ENCODE measurements at places on chromosomes 11 and 22. TPM values are rescaled to one million over a fixed set of nuclear protein-coding genes. Genes with fewer than 3 reads are reported as not detected.
A peak's percentile ranks its signal among the peaks of the same experiment; 100 is the strongest.

GRCh38 chr22:49240016-49240380 lies 587.7 kb downstream of the BRD1 start:
- H3K36me3 ChIP-seq, result no peaks in the 10 kb centered on the region
- DNase-seq, result no peak
- H3K4me1 ChIP-seq, result no peaks in the 10 kb centered on the region
- H3K27me3 ChIP-seq, result no peaks in the 10 kb centered on the region
- no peak overlapping the region for H3K4me3 ChIP-seq
- no peak overlapping the region for H3K27ac ChIP-seq

GRCh38 chr22:44693145-44693544 lies 8.9 kb upstream of the PRR5 start:
- no peak overlapping the region for H3K4me3 ChIP-seq
- no peaks in the 10 kb centered on the region for H3K4me1 ChIP-seq
- H3K27ac ChIP-seq, result no peak overlapping the region
- no peaks in the 10 kb centered on the region for H3K27me3 ChIP-seq

DNA sequence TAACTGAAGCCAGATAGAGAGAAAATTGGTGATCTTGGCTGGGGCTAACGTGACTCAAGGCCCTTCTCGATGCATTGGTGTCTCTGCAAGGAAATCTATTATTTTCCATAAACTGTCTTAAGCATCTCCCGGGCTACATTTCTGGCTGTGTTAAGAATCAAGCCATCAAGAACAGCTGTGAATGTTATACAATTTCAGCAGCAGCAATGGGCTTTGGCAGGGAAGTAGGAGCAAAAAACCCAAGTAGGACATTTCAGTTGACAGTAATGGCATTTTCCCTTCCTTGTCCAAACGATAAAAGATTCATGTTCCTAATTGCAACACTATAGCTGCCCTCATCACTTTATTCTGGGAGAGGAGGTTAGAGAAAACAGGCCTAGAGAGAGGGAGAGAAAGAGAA lies 335.0 kb downstream of the CADM1 start:
- no peak overlapping the region for H3K4me3 ChIP-seq
- H3K27ac ChIP-seq, result no peak overlapping the region
- no peaks in the 10 kb centered on the region for H3K27me3 ChIP-seq
- H3K4me1 ChIP-seq, result no peaks in the 10 kb centered on the region
- H3K36me3 ChIP-seq, result peaks cover 6% of the 10 kb centered on the region

- no peak for DNase-seq
- no peak overlapping the region for H3K27ac ChIP-seq
- H3K27me3 ChIP-seq, result no peaks in the 10 kb centered on the region
- no peak overlapping the region for H3K4me3 ChIP-seq
- peaks cover 27% of the 10 kb centered on the region for H3K4me1 ChIP-seq
Observed at GRCh38 chr11:64244107-64244506, 2.6 kb downstream of the PPP1R14B start.

DNA sequence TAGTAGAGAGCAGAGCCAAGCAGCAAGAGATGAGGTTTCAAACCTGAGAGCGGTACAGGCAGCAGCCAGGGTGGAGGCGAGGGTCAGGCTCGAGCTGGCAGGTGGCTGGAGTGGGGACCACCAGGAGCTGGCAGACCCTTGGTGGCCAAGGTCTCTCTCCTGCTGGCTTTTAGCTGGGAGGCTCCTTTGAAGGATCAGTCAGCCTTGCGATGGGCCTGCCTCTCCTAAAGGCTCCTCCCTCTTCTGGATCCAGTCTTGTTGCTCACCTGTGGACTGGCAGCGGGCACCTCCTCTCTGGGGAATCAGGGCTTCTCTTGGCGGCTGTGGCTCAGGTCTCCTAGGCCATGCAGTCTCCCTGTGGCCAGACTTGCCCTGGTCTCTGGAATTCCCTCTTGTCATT lies 24.8 kb downstream of the TPST2 start:
- no peak for DNase-seq
- H3K27ac ChIP-seq, result no peak overlapping the region
- no peaks in the 10 kb centered on the region for H3K36me3 ChIP-seq
- H3K4me1 ChIP-seq, result no peaks in the 10 kb centered on the region
- no peak overlapping the region for H3K4me3 ChIP-seq
- no peaks in the 10 kb centered on the region for H3K27me3 ChIP-seq

DNA sequence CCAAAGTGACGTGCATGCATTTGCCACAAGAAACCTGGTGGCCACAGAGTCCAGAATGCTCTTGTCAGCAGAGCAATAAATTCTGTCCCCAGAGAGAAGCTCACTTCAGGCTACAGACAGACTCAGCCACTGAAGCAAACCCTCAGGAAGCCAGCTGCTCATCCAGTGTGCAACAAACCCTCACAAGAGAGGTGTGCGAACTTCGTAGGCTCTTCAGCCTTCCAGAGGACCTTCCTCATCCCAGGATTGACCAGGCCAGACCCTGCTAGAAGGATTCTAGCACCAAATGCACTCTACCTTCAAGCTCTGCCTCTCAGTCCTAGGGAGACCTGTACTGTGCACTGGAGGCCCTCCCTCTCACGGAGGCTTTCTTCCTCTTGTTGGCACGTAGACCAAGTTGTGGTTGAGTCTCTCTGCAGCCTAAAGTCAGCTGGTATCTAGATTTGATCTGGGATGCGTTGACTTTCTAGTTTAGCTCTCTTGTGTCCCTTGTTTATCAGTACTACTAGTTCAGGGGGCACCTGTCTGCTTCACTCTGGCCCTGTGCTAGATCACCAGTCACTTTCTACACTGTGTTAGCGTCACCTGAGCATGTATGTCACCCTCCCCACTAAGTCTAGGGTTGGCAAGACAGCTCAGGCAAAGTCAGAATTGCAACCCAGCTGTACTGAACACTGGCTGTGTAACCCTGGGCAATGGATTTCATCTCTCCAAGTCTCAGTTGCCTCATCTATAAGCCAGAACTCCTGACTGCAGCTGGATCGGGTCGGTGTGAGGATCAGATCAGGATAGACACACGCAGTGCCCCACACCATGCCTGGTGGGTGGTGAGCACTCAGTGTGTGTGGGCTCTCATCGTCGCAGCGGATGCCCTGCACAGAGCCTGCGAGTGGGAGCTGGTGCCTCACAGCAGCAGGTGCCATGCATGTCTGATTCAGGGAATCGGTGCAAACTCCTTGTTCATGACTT lies 22.1 kb upstream of the TMPRSS13 start:
- no peaks in the 10 kb centered on the region for H3K36me3 ChIP-seq
- H3K27ac ChIP-seq, result no peak overlapping the region
- H3K4me3 ChIP-seq, result no peak overlapping the region
- no peaks in the 10 kb centered on the region for H3K27me3 ChIP-seq

DNA sequence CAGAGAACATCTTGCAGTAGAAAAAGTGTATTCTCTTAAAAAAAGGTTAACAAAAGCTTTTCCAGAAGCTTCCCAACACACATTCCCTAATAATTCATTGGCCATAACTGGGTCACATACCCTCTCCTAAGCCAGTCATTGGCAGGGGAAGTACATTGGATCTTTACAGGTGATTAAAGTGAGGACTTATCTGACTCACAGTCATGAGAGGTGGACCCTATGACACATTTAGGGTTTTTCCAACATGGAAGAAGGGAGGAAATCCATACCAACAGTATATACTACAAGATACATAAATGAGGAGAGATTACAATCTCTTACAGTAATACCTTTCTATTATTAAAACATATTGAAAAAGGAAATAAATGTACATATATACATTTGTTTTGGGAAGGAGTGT lies 72.2 kb downstream of the CCDC73 start:
- no peaks in the 10 kb centered on the region for H3K27me3 ChIP-seq
- DNase-seq, result no peak
- no peaks in the 10 kb centered on the region for H3K4me1 ChIP-seq

- no peaks in the 10 kb centered on the region for H3K4me1 ChIP-seq
- peaks cover 3% of the 10 kb centered on the region for H3K36me3 ChIP-seq
- H3K27ac ChIP-seq, result peak overlapping the region; percentile 89
Observed at GRCh38 chr11:62770778-62771143, 435 bp upstream of the TAF6L start.

DNA sequence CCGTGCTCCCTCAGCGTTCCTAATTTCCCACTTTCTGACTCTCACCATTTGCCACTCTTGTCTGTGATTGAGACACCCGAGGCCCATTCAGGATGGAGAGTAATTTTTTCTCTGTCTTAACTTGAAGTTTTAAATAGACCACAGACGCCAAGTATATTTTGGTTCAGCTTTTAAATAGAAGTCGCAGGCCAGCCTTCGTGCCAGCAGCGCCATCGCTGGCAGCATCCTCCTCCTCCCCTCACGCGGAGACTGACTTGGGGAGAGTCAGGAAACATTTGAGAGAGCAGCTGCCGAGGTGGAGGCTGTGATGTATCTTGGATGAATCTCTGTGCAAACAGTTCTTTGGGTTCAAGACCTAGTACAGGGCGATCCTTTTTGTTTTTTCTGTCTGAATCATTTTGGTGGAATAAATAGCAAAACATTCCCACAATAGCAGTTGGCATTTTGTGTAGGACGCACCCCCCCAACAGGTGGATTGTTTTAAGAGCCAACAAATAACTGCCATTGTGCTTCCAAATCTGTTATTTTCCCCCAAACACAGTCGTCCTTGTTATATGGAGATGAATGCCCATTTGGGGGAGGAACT lies 889 bp upstream of the DMC1 start:
- no peaks in the 10 kb centered on the region for H3K36me3 ChIP-seq
- peak overlapping the region; percentile 95 for H3K27ac ChIP-seq
- H3K4me1 ChIP-seq, result peaks cover 45% of the 10 kb centered on the region
- no peaks in the 10 kb centered on the region for H3K27me3 ChIP-seq

- H3K27me3 ChIP-seq, result no peaks in the 10 kb centered on the region
- H3K36me3 ChIP-seq, result no peaks in the 10 kb centered on the region
- H3K27ac ChIP-seq, result no peak overlapping the region
- H3K4me3 ChIP-seq, result no peak overlapping the region
- DNase-seq, result no peak
Observed at GRCh38 chr22:47335460-47335859, 573.0 kb downstream of the TBC1D22A start.

DNA sequence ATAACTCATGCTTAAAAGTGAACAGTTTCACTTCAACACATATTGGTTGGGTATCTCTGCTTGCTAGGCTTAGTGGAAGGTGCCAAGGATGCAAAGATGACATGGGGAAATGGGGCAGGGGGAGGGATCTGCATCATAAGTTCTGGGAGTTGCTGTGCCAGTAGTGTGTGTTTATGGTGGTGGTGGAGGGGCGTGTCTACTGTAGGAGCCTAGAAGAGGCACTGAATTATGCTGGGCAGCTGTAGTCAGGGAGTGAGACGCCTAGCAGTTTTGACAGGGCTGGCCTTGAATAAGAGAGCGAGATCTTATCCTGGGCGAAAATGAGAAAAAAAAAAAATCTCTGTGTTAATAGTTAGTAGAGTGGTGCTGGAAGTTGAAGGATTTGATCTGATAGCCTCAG lies 3.0 kb downstream of the ELMOD1 start:
- H3K36me3 ChIP-seq, result no peaks in the 10 kb centered on the region
- H3K27me3 ChIP-seq, result peaks cover 50% of the 10 kb centered on the region
- peaks cover 6% of the 10 kb centered on the region for H3K4me1 ChIP-seq
- H3K27ac ChIP-seq, result no peak overlapping the region
- no peak overlapping the region for H3K4me3 ChIP-seq

- H3K4me3 ChIP-seq, result no peak overlapping the region
- no peaks in the 10 kb centered on the region for H3K27me3 ChIP-seq
- H3K4me1 ChIP-seq, result no peaks in the 10 kb centered on the region
- no peak overlapping the region for H3K27ac ChIP-seq
Observed at GRCh38 chr22:38163844-38164550, 17.6 kb downstream of the PLA2G6 start.

GRCh38 chr11:95512682-95513081 lies 276.9 kb downstream of the FAM76B start:
- H3K4me3 ChIP-seq, result no peak overlapping the region
- DNase-seq, result peak; percentile 69
- H3K27me3 ChIP-seq, result no peaks in the 10 kb centered on the region
- H3K4me1 ChIP-seq, result no peaks in the 10 kb centered on the region

GRCh38 chr11:19316434-19316833 lies 75.7 kb upstream of the E2F8 start:
- no peak overlapping the region for H3K4me3 ChIP-seq
- peak overlapping the region; percentile 33 for H3K27ac ChIP-seq
- no peaks in the 10 kb centered on the region for H3K36me3 ChIP-seq
- H3K27me3 ChIP-seq, result no peaks in the 10 kb centered on the region

GRCh38 chr11:43687120-43687791 lies 6.7 kb downstream of the HSD17B12 start:
- DNase-seq, result no peak
- H3K4me1 ChIP-seq, result peaks cover 53% of the 10 kb centered on the region
- H3K27me3 ChIP-seq, result no peaks in the 10 kb centered on the region
- peak overlapping the region; percentile 57 for H3K27ac ChIP-seq

DNA sequence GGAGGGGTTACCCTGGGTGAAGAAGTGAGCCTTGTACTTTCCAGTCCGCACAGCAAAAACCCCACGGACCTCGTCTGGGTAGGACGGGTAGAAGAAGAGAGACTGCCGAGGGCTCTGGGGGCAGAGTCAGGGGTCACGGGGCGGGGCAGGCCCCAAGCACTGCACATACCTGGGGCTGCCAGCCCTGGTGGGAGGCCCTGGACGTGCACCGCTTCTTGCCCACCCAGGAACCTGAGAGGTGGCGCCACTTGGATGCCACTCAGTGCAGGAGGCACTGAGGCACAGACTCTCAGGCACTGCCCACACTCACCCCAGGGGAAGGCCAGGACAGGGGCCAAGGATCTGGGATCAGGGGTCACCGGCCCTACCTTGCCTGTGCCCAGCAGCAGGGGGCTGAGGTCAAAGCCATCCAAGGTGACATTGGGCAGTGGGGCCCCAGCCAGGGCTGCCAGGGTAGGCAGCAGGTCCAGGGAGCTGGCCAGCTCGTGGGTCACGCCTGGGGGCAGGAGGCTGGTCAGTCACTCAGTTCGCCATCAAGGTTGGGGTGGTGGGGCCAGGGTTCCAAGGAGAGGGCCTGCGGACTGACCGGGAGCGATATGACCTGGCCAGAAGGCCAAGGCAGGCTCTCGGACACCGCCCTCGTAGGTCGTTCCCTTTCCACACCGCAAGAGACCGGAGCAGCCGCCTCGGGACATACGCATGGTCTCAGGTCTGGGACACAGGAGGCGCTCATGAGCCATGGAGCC lies 2.2 kb downstream of the ARSA start:
- no peaks in the 10 kb centered on the region for H3K27me3 ChIP-seq
- H3K4me3 ChIP-seq, result no peak overlapping the region
- DNase-seq, result no peak

GRCh38 chr11:124987096-124987495 lies 33.1 kb downstream of the CCDC15 start:
- H3K4me3 ChIP-seq, result no peak overlapping the region
- no peaks in the 10 kb centered on the region for H3K27me3 ChIP-seq
- H3K36me3 ChIP-seq, result peaks cover 34% of the 10 kb centered on the region
- H3K27ac ChIP-seq, result no peak overlapping the region
- H3K4me1 ChIP-seq, result no peaks in the 10 kb centered on the region

GRCh38 chr11:86977441-86978050 lies 22.4 kb upstream of the FZD4 start:
- no peaks in the 10 kb centered on the region for H3K36me3 ChIP-seq
- no peaks in the 10 kb centered on the region for H3K27me3 ChIP-seq
- DNase-seq, result peak; percentile 56
- H3K27ac ChIP-seq, result peak overlapping the region; percentile 15
- H3K4me3 ChIP-seq, result no peak overlapping the region
- peaks cover 5% of the 10 kb centered on the region for H3K4me1 ChIP-seq

The GSTT2 gene
- 0.66 TPM for total RNA-seq

The DDX6 gene
- total RNA-seq, result 106 TPM

The EIF3D gene
- total RNA-seq, result 232 TPM

The MMP27 gene
- 0.78 TPM for total RNA-seq

Data from tibial nerve (tissue), 4 donors.